ENCODE measurements at places on chromosomes 5 and 9.

DNA sequence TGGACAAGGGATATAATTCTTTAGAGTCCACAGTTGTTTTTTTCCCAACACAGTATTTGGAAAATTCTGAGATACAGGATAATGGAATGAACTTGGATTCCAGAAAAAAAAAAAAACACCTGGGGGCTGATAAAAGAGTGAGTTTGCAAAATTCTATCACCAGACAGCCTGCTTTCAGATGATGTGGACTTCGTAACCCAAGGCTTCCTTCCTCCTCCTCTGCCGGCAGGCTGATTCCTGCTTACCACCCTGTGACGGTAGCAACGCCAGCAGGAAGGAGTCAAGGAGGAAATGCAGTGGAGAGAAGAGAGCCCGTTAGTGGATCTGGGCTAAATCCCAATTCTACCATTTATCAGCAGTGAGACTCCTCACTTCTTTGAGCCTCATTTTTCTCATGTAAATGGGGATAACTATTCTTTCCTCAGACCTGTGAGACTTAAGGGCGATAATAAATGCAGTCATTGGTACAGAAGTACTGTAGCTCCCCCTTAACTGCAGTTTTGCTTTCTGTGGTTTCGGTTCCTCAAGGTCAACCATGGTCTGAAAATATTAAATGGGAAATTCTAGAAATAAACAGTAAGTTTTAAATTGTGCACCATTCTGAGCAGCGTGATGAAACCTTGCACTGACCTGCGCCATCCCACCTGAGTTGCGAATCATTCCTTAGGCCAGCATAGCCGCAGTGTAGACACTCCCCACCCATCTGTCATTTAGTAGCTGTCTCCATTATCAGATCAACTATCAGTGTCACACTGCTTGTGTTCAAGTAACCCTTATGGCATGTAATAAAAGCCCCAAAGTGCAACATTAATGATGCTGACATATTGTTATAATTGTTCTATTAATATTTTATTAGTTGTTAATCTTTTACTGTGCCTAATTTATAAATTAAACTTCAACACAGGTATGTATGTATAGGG, 71.4 kb downstream of the DCP2 start:
- H3K36me3 ChIP-seq = no peaks in the 10 kb centered on the region
- peak overlapping the region; percentile 63 for H3K27ac ChIP-seq
- H3K4me3 ChIP-seq = peak overlapping the region; percentile 80

GRCh38 chr5:72611118-72611730, 104.0 kb upstream of the ZNF366 start:
- DNase-seq = no peak
- H3K27ac ChIP-seq = no peak overlapping the region
- H3K36me3 ChIP-seq = no peaks in the 10 kb centered on the region
- no peak overlapping the region for H3K4me3 ChIP-seq
- peaks cover 4% of the 10 kb centered on the region for H3K4me1 ChIP-seq

DNA sequence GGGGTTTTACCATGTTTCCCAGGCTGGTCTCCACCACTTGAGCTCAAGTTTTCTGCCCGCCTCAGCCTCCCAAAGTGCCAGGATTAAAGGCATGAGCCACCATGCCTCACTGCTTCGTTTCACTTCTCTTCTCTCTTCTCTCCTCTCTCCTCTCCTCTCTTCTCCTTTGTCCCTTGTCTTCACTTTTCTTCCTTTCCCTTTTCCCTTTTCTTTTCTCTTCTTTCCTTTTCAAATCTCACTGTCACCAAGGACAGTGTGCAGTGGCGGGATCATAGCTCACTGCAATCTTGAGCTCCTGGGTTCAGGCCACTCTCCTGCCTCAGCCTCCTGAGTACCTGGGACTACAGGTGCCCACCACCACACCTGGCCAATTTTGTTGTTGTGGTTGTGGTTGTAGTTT, 49.5 kb downstream of the SLF1 start:
- DNase-seq = no peak
- H3K27ac ChIP-seq = no peak overlapping the region
- H3K4me1 ChIP-seq = peaks cover under 1% of the 10 kb centered on the region
- no peaks in the 10 kb centered on the region for H3K27me3 ChIP-seq

DNA sequence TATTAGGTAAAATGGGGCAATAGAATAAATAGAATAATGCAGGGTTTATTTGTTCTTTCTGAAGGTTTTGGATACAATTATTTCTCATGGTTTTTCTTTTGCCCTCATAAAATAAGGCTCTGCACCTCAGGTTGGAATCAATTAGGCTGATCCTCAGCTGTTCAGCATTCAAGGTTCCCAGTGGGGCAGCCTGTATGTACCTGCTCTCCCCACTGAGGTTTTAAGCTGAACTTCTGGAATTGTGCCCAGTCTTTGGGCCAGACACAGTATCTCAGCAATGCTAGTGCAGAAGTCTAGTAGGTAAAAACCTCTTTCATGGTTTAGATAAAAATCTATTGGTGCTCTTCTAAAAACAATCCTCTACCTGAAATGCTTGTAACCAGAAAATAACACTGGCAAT, 98.0 kb downstream of the EDIL3 start:
- H3K27ac ChIP-seq = no peak overlapping the region
- H3K4me3 ChIP-seq = no peak overlapping the region
- H3K27me3 ChIP-seq = no peaks in the 10 kb centered on the region
- H3K36me3 ChIP-seq = no peaks in the 10 kb centered on the region
- no peak for DNase-seq

- no peak overlapping the region for H3K4me3 ChIP-seq
- no peak for DNase-seq
- no peaks in the 10 kb centered on the region for H3K4me1 ChIP-seq
Observed at GRCh38 chr5:95993266-95993665, 31.6 kb upstream of the ELL2 start.

DNA sequence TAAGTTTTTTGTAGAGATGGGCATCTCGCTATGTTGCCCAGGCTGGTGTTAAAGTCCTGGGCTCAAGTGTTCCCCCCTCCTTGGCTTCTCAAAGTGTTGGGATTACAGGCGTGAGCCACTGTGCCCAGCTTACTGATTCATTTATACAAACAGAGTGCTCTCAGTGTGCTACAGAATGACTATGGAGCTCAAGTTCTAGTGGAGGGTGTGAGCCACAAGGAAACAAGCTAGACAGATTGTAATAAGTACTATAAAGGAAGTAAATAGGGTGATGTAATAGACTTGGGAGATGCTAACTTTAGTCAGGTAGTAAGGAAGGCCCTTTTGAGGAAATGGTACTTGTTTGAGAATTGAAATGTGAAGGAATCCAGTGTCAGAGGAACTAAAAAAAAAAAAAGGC, 1.7 kb upstream of the TMEM267 start:
- H3K4me3 ChIP-seq = no peak overlapping the region
- H3K36me3 ChIP-seq = peaks cover 17% of the 10 kb centered on the region
- H3K27me3 ChIP-seq = no peaks in the 10 kb centered on the region
- no peak for DNase-seq
- peak overlapping the region; percentile 100 for H3K27ac ChIP-seq
- peaks cover 31% of the 10 kb centered on the region for H3K4me1 ChIP-seq

DNA sequence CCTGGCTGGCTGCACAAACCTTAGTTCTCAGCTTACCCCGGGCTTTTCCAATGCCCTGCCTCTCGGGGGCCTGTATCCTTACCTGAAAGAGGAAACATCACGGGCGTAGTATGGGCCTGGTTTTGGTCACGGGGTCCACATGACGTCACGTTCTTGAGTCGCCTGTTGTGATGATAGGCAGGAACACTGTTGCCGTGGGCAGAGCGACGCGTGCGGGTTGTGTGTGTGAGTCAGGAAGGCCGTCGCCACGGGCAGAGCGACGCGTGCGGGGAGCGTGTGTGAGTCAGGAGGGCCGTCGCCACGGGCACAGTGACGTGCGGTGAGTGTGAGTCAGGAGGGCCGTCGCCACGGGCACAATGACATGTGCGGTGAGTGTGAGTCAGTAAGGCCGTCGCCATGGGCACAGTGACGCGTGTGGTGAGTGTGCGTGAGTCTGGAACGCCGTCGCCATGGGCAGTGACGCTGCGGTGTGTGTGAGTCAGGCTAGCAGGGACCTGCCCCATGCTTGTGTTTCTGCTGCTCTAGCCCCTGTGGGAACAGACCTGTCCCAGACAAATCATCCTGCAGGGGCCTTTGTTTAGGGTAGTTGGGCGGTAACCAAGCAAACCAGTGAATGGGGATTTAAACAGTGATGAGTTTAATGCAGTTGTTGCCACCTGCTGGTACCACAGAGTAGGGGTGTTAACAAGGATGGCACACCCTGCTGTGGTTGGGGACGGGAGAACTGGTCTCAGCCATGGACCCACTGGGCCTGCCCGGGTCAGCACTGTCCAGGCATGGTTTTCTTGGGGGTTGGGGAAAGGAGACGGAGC, 19.8 kb downstream of the TRIP13 start:
- DNase-seq = no peak
- no peak overlapping the region for H3K4me3 ChIP-seq
- H3K27me3 ChIP-seq = no peaks in the 10 kb centered on the region
- H3K4me1 ChIP-seq = no peaks in the 10 kb centered on the region
- no peak overlapping the region for H3K27ac ChIP-seq

GRCh38 chr5:127799293-127799905, 96.2 kb downstream of the CCDC192 start:
- no peak overlapping the region for H3K27ac ChIP-seq
- peaks cover 3% of the 10 kb centered on the region for H3K27me3 ChIP-seq
- no peaks in the 10 kb centered on the region for H3K36me3 ChIP-seq
- H3K4me1 ChIP-seq = no peaks in the 10 kb centered on the region
- H3K4me3 ChIP-seq = no peak overlapping the region

- DNase-seq = no peak
- H3K27ac ChIP-seq = no peak overlapping the region
- H3K4me3 ChIP-seq = no peak overlapping the region
- no peaks in the 10 kb centered on the region for H3K4me1 ChIP-seq
- H3K36me3 ChIP-seq = peaks cover 13% of the 10 kb centered on the region
Observed at GRCh38 chr5:71662381-71662780, 56.7 kb upstream of the CARTPT start.

- H3K36me3 ChIP-seq = no peaks in the 10 kb centered on the region
- H3K4me3 ChIP-seq = no peak overlapping the region
- no peaks in the 10 kb centered on the region for H3K4me1 ChIP-seq
- no peak overlapping the region for H3K27ac ChIP-seq
- DNase-seq = no peak
- no peaks in the 10 kb centered on the region for H3K27me3 ChIP-seq
Observed at GRCh38 chr9:108444400-108445358, 411.1 kb downstream of the ACTL7B start.

DNA sequence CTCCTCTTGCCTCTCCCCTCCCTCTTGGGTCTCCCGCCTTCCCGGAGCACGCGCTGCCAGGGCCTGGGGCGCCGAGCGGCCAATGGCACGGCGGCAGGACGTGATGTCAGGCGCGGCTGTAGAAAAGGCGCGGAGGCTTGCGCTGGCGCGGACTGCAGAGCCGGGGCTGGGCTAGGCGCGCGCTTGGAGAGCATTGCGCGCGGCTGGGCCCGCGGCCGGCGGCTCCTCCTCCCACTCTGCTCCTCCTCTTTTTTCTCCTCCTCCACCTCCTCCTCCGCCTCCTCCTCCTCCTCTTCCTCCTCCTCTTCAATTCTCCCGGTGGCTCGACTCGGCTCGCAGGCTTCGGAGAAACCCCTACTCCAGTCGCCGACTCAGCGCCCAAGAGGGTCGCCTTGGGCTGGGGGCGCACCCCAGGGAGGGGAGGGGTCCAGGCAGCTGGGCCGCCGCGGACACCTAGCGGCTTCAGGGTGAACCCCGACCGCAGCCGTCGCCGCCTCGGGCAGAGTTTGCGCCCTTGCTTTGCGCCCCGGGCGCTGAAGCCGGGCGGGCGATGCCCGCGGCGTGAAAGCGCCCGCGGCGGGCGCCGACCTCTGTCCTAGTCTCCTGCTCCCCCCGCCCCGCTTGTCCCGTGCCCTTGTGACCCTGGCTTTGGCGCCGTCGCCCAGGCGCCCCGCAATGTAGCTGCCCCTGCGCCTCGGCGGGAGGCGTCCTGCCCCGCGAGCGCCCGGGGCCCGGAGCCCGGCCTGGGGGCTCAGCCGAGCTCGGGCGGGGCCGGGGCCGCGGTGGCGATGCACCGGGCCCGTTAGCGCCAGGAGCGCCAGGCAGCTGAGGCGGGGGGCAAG, at the start of gene LHX2:
LHX2 (plus strand) TSS at position 309 of the 842 bp plus-strand sequence. CDS start 581 bp downstream, outside the sequence.
- H3K36me3 ChIP-seq = no peaks in the 10 kb centered on the region
- H3K27me3 ChIP-seq = peaks cover 60% of the 10 kb centered on the region
- peaks cover 52% of the 10 kb centered on the region for H3K4me1 ChIP-seq
- DNase-seq = no peak
- peak within 1 kb of the TSS; percentile 62 for H3K27ac ChIP-seq
- H3K4me3 ChIP-seq = peak within 1 kb of the TSS; percentile 67

GRCh38 chr5:151740958-151741373, 17.5 kb downstream of the ATOX1 start:
- peaks cover 21% of the 10 kb centered on the region for H3K4me1 ChIP-seq
- no peaks in the 10 kb centered on the region for H3K27me3 ChIP-seq
- no peak overlapping the region for H3K4me3 ChIP-seq
- DNase-seq = no peak
- peaks cover 50% of the 10 kb centered on the region for H3K36me3 ChIP-seq
- no peak overlapping the region for H3K27ac ChIP-seq

DNA sequence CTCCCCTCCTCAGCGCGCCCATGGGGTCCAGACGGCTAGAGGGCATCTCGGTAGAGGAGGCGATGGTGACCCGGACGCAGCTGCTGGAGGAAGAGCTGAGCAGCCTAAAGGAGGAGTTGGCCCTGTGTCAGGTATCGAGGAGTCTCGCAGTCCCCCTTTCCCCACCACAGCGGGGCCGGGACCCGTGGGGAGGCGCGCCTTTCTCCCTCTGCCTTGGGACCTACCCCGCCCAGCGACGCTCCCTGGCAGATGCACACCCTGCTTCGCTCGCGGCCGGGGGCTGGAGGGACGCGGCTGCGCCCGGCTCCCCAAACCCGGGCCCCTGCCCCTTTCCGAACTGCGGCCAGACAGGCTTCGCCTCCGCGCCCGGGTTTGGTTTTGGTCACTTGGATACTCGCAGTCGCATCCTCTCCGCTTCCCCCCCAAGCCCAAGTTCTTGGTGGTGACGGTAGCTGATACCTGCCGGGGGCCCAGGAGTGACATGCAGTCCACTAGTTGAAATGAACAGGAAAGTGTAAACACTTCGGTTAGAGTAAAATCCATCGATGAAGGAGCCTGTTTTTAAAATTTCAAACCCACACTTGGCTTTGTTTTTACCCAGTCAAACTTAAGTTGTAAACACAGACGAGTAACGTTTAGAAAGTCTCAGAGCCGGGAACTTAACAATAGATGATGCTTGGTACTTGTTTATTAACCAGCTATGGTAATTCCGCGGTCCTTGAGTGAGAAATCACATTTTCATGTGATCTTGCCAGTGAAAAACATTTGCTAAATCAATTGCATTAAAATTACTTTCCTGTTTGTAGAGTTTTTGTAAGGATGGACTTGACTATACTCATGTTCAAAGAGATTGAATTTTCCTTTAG, 688 bp downstream of the CNTLN start:
- no peaks in the 10 kb centered on the region for H3K36me3 ChIP-seq
- H3K27me3 ChIP-seq = peaks cover 12% of the 10 kb centered on the region
- no peak overlapping the region for H3K27ac ChIP-seq
- peak overlapping the region; percentile 73 for H3K4me3 ChIP-seq
- H3K4me1 ChIP-seq = peaks cover 13% of the 10 kb centered on the region
- DNase-seq = no peak

- no peak for DNase-seq
- no peak overlapping the region for H3K27ac ChIP-seq
- H3K4me3 ChIP-seq = no peak overlapping the region
- H3K27me3 ChIP-seq = no peaks in the 10 kb centered on the region
- no peaks in the 10 kb centered on the region for H3K4me1 ChIP-seq
Observed at GRCh38 chr9:18798508-18799290, 234.3 kb downstream of the SAXO1 start.
